Hepatocyte (in vitro differentiated cells): ENCODE measurements at places on chromosomes 4 and X. TPM values are rescaled to one million over a fixed set of nuclear protein-coding genes. Genes with fewer than 3 reads are reported as not detected.

DNA sequence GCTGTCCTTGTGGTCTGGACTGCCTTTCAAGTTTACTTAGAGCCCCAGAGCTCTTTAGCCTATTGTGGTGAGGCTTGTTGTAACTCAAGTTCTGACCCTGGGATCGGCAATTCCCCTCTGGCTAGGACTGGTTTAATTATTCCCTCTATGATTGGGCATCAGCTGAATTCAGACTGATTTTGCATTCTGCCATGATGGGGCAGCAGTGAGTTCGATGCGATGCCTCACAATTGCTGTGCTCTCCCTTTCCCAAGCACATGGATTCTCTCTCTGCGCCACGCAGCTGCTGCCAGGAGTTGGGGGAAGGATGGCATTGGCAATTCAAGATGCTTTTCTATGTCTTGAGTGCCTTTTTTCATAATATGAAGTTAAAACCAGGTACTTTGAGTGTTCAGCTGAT, 327.8 kb upstream of the CXorf51B start:
- H3K4me1 ChIP-seq = no peaks in the 10 kb centered on the region
- H3K27me3 ChIP-seq = no peaks in the 10 kb centered on the region
- no peak overlapping the region for H3K4me3 ChIP-seq

GRCh38 chr4:76674983-76675382, 223.0 kb downstream of the SOWAHB start:
- DNase-seq = peak; percentile 44
- no peaks in the 10 kb centered on the region for H3K36me3 ChIP-seq
- no peak overlapping the region for H3K4me3 ChIP-seq
- no peaks in the 10 kb centered on the region for H3K27me3 ChIP-seq
- H3K4me1 ChIP-seq = peaks cover 13% of the 10 kb centered on the region
- peak overlapping the region; percentile 89 for H3K27ac ChIP-seq

The EVC2 gene
- polyA plus RNA-seq = 2.7 and 3.0 TPM in 2 replicates

DNA sequence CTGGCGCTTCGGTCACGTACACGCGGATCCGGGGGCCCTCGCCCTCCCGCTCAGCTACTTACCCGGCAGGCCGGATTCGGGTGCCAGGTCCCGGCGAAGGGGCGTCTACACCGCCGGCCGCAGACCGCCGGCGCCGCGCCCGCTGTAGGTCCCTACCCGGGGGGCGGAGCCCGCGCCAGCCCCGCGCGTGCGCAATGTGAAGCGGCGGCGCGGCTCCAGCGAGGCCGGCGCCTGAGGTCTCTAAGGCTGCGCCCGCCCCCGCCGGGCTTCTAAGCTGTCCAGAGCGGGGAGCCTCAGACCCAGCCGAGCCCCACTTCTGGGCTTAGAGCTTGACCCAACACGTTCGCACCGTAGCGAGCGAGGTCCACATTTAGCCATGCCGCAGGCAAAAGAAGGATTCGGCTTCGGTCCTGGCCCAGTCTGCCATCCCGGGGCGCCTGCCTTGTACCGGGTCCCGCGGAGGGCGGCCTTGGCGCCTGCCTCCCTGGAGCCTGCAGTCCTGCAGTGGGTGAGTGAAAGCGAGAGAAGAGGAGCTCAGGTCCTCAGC, at the start of gene ZNF518B:
TSS of gene ZNF518B (minus strand) at position 172 of the 547 bp plus-strand sequence. CDS start 11,098 bp downstream, outside the sequence.
- no peaks in the 10 kb centered on the region for H3K36me3 ChIP-seq
- peaks cover 22% of the 10 kb centered on the region for H3K4me1 ChIP-seq
- H3K27ac ChIP-seq = peak within 1 kb of the TSS; percentile 87
- H3K27me3 ChIP-seq = peaks cover 9% of the 10 kb centered on the region

GRCh38 chr4:147311956-147312355, 168.9 kb upstream of the EDNRA start:
- no peaks in the 10 kb centered on the region for H3K27me3 ChIP-seq
- no peak for DNase-seq
- H3K36me3 ChIP-seq = no peaks in the 10 kb centered on the region
- no peak overlapping the region for H3K4me3 ChIP-seq

GRCh38 chr4:113436360-113436759, 325.2 kb downstream of the CAMK2D start:
- DNase-seq = no peak
- no peak overlapping the region for H3K4me3 ChIP-seq
- H3K27me3 ChIP-seq = no peaks in the 10 kb centered on the region

The CYSLTR1 gene
- 0.11 and 0.50 TPM in 2 replicates for polyA plus RNA-seq

The HMX1 gene
- polyA plus RNA-seq = not detected in 2 replicates

DNA sequence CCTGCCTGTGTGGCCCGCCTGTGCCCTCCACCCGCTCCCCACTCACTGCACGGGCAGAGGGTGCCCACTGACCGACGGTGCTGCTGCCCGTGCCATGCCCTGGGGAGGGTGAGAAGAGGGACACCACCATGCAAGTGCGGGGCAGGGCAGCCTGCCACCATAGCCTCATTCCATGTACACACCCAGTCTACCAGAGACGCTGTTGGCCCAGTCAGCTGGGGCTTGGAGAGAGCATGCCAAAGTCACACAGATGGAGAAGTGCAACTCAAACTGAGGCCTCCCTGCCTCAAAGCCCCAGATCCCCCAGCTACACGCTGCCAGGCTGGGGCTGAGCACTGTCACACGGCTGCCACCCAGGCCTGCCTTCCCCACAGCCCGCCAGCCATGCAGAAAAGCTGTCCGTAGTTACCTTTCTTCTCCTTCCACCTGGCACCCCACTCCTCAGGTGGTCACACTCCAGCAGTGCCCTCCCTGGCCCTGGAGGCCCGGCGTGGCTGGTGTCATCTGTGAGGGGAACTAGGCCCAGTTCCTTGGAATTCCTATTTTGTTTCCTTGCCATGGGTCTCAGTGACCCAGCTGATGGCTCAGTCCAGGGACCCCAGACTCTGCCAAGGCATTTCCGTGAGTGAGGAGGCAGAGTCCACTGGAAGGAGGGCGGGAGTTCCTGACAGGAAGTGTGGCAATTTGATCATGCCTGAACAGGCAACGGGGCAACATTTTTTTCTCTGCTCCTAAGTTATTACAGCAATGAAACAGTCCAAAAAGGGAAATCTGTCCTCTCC, at the start of gene SLC2A9:
TSS of gene SLC2A9 (minus strand) at position 627 of the 782 bp plus-strand sequence. CDS start at position 559, 68 bp downstream.
- no peaks in the 10 kb centered on the region for H3K36me3 ChIP-seq
- no peak for DNase-seq
- peaks cover 4% of the 10 kb centered on the region for H3K4me1 ChIP-seq
- no peak within 1 kb of the TSS for H3K4me3 ChIP-seq
- H3K27ac ChIP-seq = no peak within 1 kb of the TSS
- H3K27me3 ChIP-seq = no peaks in the 10 kb centered on the region

DNA sequence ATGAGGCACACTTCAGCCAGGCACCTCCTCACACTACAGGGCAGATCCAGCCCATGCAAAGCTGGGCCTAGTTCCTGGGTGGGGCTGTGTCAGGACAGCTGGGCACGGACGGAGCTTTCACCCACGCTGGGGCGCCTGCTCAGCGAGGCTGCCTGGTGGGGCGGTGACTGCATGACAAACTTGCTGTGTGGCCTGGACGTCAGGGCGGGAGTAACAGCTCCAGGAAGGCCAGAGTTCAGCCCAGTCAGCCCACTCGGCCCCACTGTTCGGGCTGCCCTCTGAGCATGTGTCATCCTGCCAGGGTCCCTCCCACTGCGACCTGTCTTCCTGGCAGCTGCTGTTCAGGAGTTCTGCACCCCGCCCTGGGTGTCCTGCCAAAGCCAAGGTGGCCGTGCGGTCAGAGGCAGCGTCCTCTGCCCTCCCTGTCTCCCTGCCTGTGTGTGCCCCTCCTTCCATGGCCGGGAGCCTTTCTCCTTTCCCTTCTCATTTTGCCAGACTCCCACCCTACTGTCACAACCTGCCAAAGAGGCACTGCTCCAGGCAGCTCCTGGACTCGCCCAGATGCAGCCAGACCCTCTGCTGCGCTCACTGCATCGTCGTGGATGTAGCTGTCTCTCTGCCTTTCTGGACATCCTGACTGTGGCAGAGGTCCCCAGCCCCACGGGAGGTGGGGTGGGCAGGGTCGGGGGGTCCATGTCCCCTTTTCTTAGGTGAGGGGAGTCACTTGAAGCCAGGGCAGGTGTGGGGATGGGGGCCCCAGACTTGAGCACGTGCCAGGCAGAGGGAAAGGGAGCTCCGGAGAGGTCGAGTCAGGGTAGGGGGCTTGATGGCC, 33.0 kb upstream of the KIAA0232 start:
- peak overlapping the region; percentile 84 for H3K27ac ChIP-seq
- DNase-seq = peak; percentile 88
- no peak overlapping the region for H3K4me3 ChIP-seq

- DNase-seq = no peak
- no peak overlapping the region for H3K27ac ChIP-seq
- no peak overlapping the region for H3K4me3 ChIP-seq
- no peaks in the 10 kb centered on the region for H3K36me3 ChIP-seq
These were observed 16.4 kb downstream of the FAT4 start for GRCh38 chr4:125331116-125331515.

The SHROOM2 gene
- polyA plus RNA-seq = 5.6 and 6.9 TPM in 2 replicates

DNA sequence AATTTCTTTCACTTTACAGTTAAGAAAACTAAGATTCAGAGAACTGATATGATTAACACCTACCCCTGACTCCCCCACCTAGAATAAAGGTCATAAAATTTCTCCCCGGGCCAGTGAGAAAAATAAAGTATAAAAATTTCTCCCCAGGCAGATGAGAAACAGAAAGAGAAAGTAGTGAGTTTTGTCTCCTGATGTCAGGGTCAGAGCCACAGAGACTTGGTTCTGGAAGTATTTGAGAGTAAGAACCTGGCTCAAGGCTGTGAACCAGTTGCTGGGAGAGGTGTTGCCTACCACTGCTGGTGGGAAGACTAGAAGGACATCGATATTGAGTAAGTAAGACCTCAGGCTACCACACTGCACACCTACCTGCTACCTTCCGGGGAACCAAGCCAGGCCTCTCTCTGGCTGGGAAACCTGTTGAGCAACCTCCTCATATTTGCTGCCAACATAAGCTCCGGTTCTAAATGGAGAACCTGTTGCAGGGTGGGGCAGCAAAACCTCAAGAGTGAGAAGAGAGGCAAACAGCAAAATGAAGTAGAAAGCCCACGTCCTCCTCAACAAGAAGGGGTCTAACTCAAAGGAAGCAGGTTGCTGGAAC, 104.2 kb upstream of the PUDP start:
- H3K36me3 ChIP-seq = no peaks in the 10 kb centered on the region
- H3K4me3 ChIP-seq = no peak overlapping the region
- no peak for DNase-seq
- H3K4me1 ChIP-seq = no peaks in the 10 kb centered on the region
- H3K27ac ChIP-seq = no peak overlapping the region
- no peaks in the 10 kb centered on the region for H3K27me3 ChIP-seq

The PTCHD1 gene
- 3.0 and 3.4 TPM in 2 replicates for polyA plus RNA-seq

The ARR3 gene
- polyA plus RNA-seq = not detected in 2 replicates

- no peaks in the 10 kb centered on the region for H3K36me3 ChIP-seq
- no peaks in the 10 kb centered on the region for H3K27me3 ChIP-seq
- no peak for DNase-seq
- H3K4me1 ChIP-seq = no peaks in the 10 kb centered on the region
These were observed 19.1 kb upstream of the CXCL11 start for GRCh38 chr4:76055016-76055415.

The CXorf38 gene
- polyA plus RNA-seq = 5.5 and 6.1 TPM in 2 replicates

DNA sequence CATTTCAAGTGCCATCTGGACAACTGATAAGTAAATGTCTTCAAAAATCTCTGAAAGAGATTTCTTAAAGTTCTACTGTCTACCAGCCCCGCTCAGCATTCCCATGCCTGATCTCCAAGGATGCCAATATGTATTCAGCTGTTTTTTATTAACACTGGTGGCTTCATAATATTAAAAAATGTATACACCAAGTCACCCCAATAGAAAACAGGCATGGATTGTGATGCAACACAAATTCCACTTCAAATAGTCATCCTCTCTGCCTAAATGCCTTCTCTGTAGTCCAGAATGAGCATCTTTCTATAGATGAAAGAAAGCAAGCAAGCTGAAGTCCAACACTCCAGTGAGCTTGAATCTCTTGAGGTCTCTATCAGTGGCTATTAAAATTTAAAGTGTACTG, 152.2 kb upstream of the PPARGC1A start:
- no peaks in the 10 kb centered on the region for H3K4me1 ChIP-seq
- no peaks in the 10 kb centered on the region for H3K27me3 ChIP-seq
- H3K27ac ChIP-seq = no peak overlapping the region
- no peak overlapping the region for H3K4me3 ChIP-seq
- H3K36me3 ChIP-seq = no peaks in the 10 kb centered on the region
- DNase-seq = no peak

The SCML1 gene
- 17.0 and 19.1 TPM in 2 replicates for polyA plus RNA-seq

The OPRPN gene
- polyA plus RNA-seq = not detected in 2 replicates

- no peaks in the 10 kb centered on the region for H3K4me1 ChIP-seq
- H3K36me3 ChIP-seq = no peaks in the 10 kb centered on the region
- H3K4me3 ChIP-seq = no peak overlapping the region
- no peaks in the 10 kb centered on the region for H3K27me3 ChIP-seq
- DNase-seq = no peak
These were observed 96.5 kb downstream of the TRAPPC11 start for GRCh38 chr4:183755596-183755995.

DNA sequence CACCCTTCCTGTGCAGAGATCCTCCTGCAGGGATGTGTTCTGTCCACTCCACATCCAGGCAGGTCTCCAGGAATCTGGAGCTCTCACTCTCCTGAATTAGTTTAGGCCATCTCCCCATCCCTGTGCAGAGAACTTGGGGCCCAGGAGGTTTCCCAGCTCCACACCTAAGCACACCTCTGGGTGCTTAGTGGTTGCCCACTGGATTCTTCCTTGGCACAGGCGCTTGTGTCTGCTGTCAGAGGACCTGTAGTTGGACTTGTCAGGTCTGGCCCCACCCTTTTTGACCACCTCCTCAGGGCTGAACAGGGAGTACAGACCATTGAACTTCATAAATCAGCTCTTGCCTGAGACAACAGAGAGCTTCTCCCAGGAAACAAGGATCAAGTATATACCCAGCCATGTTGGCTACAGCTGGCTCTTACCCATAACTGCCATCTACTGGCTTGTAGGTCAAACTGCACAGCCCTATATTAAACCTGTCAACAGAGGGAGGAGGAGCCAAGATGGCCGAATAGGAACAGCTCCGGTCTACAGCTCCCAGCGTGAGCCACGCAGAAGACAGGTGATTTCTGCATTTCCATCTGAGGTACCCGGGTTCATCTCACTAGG, 275.5 kb downstream of the PPARGC1A start:
- no peaks in the 10 kb centered on the region for H3K4me1 ChIP-seq
- H3K27ac ChIP-seq = no peak overlapping the region
- no peaks in the 10 kb centered on the region for H3K36me3 ChIP-seq
- H3K4me3 ChIP-seq = no peak overlapping the region

The TNMD gene
- polyA plus RNA-seq = 1.1 TPM in 1 of 2 replicates, not detected in the other

- H3K4me1 ChIP-seq = no peaks in the 10 kb centered on the region
- no peaks in the 10 kb centered on the region for H3K36me3 ChIP-seq
- H3K27ac ChIP-seq = no peak overlapping the region
- H3K4me3 ChIP-seq = no peak overlapping the region
- no peaks in the 10 kb centered on the region for H3K27me3 ChIP-seq
These were observed 282.4 kb upstream of the GPC4 start for GRCh38 chrX:133697656-133698055.

The EPGN gene
- 0.24 and 2.2 TPM in 2 replicates for polyA plus RNA-seq

- H3K27ac ChIP-seq = no peak overlapping the region
- H3K4me3 ChIP-seq = no peak overlapping the region
- no peaks in the 10 kb centered on the region for H3K36me3 ChIP-seq
- H3K4me1 ChIP-seq = no peaks in the 10 kb centered on the region
These were observed 541.5 kb downstream of the PCDH7 start for GRCh38 chr4:31261632-31262031.
